Kidney (tissue), 22 donors: ENCODE measurements at places on chromosomes 6 and 20. TPM values are rescaled to one million over a fixed set of nuclear protein-coding genes. Genes with fewer than 3 reads are reported as not detected.

TSPO2 gene
- total RNA-seq: 0.44 TPM

- no peak for DNase-seq
Measured at GRCh38 chr6:118511930-118512715, 36.0 kb upstream of the PLN start.

COL9A3 gene
- 4.3 TPM for total RNA-seq

PRL gene
- not detected for total RNA-seq

- no peak for DNase-seq
Measured at GRCh38 chr20:53497246-53497645, 96.4 kb downstream of the ZNF217 start.

DNA sequence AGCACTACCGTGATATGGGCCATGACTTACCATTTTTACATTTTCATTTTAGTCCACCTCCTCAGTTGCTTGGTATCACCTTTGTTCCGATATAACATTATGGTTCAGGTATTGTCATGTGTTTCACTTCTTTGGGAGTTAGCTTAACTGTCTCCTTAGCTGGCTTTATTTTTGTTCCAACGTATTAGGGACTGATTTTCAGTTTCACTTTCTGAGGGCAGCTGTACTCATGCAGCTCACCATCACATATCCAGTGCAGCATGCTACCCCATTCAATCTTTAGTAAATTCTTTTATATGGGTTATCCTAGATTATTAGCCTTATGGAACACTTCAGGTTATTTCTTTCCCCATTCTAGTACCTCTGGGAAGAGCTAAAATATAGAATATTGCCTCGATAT is 362.2 kb upstream of the IRAK1BP1 start:
- DNase-seq: no peak

DNA sequence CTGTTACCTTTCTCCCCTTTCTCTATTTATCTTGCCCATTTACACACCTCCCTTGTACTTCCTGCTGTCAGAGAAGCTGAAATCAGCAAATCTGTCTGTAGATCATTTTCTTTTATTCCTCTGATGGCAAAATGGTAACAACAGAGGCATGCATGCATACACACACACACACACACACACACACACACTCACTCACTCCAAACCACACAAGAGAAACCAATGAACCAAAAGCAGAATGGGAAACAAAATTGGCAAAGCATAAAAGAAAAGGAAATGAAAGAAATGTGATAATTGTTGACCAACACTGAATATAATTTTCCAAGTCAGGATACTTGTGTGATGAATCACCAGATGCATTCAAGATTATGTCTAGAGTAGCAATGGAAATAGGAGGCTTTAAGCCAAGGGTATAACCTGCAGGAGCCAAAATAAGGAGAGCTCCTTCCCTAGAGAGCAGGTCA is 172.4 kb downstream of the PLCB4 start:
- no peak for DNase-seq

DNA sequence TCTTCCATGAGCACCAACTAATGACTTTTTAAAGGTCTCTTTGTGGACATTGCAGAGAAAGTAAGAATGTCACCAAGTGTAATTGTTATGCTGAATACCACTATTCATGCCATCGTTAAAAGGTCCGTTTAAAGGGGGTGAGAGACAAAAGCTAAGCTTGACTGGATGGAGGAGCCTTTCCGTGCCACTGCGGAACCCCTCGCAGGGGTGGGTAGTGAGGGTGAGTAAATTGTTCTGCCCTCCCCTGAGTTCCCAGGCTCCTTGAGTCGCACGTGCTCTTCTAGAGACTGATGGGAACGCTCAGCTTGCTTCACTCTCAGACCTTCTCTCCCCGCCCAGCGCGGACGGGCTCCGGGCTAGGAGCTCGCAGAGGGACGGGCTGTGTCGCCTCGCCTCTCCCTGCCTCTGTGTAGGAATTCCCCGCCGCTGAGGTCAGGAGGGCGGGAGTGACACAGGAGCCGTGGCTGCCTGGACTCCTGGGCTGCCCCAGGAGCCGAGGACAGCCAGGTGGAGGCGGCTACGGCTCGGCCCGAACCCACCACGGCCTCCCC is 314.8 kb upstream of the QKI start:
- DNase-seq: no peak

DNA sequence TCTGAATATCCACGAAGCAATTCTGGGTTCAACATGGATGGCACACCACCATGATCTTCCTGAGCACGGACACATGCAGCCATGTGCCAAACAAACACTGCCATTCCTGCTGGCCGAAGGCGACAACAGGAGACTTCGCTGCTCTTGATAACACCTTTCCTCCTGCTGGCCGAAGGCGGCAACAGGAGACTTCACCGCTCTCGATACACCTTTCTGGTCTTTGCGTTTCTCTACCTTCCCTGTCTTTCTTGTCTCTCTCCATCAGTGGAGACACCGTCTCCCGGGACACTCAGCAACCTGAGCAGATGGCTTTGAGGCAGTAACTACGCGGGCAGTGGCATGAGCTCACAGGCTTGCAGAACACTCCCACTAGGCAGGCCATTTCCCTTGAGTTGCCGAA is 54.9 kb upstream of the MPC1 start:
- no peak for DNase-seq

BMP2 gene
- total RNA-seq: 8.7 TPM

DNA sequence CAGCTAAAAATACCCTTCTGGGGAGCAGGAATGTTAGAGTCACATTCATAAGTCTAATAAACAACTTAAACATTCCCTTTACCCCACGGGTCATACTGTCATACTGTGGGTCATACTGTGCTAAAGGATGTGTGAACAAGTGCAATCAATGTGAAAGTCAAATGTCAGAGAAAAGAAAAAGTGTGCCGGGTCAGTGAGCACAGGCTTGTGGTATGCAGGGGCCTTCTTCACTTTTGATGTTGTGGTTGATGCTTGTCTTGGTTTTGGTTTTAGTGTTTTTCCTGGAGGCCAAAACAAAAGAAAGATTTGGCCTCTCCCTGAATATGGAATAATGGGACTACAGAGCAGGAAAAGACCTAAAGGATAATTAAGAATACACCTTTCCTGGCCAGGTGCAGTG is 267.9 kb upstream of the PLN start:
- no peak for DNase-seq

SLC13A3 gene
- total RNA-seq: 31.5 TPM

PTCHD4 gene
- 1.7 TPM for total RNA-seq

DNA sequence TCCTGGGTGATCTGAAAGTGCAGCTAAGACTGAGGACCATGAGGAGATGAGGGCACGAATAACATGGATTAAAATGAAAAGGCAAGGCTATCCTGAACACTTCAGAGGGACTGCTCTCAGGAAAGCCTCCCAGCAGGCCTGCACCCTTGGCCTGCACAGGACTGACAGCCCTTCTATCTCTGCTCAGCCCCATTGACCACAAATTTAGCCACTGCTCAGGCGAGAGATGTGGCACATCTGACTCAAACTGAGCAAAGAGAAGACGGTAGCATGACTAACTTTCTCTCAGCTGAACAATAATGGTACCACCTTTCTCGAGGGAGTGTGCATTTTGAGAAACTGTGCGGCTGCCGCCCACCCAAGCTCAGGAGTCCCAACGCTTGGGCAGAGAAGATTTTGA is 257.5 kb downstream of the ADGB start:
- no peak for DNase-seq

DNA sequence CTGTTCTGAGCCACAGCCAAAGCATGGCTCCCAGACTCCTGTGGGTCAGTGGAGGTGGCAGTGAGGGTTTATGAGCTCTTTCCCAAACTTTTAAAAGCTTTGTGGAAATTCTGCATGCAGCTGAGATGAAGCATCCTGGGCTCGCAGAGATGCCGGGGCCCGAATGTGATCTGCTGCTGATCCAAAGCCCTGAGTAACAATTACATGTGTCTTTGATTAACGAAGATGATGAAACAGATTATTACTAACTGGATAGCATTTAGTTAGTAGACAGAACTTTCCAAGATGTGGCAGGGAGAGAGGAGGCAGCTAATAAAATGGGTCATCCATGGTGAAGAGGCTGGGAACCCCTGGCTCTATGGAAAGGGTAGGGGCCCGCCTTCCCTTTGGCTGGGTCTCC is 43.9 kb upstream of the MDFI start:
- DNase-seq: peak; percentile 22

GRCh38 chr20:31972471-31973021 is 4.6 kb downstream of the XKR7 start:
- DNase-seq: peak; percentile 66

DNA sequence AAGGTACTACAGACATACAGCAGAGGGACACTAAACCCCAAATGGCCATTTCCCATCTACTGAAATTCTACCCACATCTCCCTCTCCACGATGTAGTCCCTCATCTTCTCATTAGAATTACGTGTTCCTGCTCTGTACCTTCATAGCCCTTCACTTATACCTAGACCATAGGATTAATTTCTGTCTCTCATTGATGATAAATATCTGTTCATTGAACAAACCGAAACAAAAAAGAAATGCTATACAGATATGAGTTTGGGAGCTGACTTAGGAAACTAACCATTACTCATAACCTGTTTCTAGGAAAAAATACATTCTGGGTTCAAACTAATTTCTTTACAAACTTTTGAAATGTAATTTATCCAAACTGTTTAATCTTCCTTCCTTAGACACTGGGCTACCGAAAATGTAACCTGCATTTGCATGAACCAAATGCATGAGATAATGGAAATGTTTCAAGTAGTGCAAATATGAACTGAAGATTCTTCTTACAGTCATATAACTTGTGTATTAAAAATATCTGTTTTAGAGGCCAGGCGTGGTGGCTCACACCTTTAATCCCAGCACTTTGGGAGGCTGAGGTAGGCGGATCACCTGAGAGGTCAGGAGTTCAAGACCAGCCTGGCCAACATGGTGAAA is 85.3 kb downstream of the GJA10 start:
- DNase-seq: no peak

DNA sequence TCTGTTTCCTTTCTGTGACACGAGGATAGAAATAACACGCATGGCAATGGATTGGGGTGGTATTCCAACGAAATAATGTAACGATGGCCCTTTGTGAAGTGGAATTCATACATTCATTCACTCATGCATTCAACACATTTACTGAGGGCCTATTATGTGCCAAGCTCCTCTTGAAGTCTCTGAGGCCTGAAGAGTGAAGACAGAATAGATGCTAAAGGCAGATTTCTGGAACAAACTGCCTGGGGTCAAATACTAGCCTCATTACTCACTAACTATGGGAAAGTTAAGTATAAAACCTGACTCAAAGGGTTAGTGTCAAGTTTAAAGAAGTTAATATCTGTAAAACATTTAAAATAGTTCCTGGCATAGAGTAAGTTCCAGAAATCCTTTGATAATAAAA is 279.6 kb upstream of the SULF2 start:
- no peak for DNase-seq

GRCh38 chr6:90233994-90234393 is 62.6 kb downstream of the BACH2 start:
- DNase-seq: no peak

PKIB gene
- total RNA-seq: 5.3 TPM

TPBG gene
- 30.8 TPM for total RNA-seq

DNA sequence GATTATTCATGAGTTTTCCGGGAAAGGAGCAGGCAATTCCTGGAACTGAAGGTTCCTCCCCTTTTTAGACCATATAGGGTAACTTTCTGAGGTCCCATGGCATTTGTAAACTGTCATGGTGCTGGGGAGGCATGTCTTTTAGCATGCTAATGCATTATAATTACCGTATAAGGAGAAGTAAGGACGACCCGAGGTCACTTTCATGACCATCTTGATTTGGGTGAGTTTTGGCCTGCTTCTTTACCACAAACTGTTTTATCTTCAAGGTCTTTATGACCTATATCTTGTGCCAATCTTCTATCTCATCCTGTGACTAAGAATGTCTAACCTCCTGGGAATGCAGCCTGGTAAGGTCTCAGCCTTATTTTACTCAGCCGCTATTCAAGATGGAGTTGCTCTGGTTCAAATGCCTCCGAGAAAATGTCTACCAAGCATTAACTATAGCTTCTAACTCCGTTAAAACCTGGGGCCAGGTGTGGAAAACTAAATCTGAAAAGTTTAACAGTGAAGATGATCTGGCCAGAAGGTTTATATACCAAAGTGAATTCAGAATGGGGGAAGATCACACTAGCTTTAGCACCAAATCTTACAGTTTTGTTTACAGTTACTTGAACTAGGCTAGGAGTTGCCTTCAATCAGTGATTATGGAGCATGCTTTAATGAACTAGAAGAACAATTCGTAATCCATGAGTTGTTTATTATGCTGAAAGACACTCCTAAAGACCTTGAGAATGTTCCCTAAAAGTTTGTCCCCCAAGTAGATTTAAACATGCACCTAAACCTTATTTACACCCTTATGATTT is 80.0 kb upstream of the TOP1 start:
- DNase-seq: no peak

DNA sequence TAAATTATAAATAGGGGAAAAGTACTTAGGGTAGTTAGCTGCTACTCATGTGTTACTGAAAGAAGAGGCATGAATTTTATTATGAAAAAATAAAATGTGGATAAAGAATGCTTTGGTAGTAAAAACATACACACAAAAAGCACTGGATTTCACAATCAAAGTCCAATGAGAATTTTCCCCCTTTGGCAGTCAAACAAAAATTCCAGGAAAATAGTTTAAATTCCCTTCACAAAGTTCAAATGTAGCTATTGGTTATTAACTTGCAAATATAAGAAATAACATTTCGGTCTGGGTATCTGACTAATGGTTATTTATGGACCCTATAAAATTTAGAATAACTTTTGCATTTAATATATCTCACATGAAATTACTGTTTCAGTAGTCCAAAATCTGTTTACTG is 210.4 kb downstream of the FOXC1 start:
- no peak for DNase-seq
